ENCODE measurements at places on chromosomes 3 and 15.

DNA sequence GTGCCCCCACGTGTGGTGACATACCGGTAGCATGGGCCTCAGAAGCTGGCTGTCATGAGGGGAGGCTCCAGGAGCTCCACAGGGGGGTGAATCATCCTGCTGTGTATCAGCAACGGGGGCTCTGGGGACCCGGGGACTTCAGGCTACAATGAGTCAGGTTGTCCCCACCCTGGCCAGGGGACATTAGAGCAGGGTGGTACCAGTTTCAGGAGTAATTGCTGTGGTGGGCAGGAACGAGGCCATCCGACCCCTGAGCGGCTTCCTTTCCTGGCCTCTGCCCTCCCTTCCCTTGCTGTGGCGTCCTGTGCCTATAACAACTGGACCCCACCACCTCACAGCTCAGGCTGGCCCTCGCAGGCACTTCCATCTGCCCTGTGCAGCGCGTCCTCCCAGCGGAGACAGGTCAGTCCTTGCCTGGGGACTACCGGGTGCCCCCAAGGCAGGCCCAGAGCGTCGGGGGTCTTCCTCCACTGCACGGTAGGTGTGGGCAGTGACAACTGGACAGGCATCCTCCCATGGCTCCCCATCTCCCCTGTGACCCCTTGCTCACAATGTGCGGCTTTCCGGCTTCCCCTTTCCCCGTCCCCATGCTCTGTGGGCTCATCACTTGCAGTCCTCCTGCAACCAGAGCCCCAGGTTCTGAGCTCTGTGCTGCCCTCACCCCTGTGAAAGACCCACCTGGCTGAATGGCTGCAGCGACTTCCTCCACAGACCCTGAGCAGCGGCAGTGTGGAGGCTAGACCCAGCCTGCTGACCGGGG is 57.0 kb downstream of the KLF15 start:
- DNase-seq, result no peak

GRCh38 chr3:157188391-157188790 is 28.4 kb upstream of the CCNL1 start:
- DNase-seq, result no peak

GRCh38 chr3:121943431-121943830 is 49.2 kb downstream of the SLC15A2 start:
- no peak for DNase-seq

DNA sequence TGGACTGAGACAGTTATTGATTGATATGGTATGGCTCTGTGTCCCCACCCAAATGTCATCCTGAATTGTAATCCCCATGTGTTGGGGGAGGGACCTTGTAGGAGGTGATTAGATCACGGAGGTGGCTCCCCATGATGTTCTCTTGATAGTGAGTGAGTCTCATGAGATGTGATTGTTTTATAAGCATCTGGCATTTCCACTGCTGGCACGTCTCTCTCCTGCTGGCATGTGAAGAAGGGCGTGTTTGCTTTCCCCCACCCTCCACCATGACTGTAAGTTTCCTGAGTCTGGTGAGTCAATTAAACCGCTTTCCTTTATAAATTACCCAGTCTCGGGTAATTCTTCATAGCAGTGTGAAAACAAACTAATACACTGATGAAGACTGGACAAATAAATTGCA is 105.6 kb upstream of the MELTF start:
- DNase-seq, result no peak

- no peak for DNase-seq
Measured at GRCh38 chr15:28106294-28107110, 7.4 kb upstream of the OCA2 start.
